Panc1 (cell line): ENCODE measurements at places on chromosomes 2 and 18.

- no peak for DNase-seq
Measured at GRCh38 chr2:45237128-45237527, 227.9 kb upstream of the SIX2 start.

DNA sequence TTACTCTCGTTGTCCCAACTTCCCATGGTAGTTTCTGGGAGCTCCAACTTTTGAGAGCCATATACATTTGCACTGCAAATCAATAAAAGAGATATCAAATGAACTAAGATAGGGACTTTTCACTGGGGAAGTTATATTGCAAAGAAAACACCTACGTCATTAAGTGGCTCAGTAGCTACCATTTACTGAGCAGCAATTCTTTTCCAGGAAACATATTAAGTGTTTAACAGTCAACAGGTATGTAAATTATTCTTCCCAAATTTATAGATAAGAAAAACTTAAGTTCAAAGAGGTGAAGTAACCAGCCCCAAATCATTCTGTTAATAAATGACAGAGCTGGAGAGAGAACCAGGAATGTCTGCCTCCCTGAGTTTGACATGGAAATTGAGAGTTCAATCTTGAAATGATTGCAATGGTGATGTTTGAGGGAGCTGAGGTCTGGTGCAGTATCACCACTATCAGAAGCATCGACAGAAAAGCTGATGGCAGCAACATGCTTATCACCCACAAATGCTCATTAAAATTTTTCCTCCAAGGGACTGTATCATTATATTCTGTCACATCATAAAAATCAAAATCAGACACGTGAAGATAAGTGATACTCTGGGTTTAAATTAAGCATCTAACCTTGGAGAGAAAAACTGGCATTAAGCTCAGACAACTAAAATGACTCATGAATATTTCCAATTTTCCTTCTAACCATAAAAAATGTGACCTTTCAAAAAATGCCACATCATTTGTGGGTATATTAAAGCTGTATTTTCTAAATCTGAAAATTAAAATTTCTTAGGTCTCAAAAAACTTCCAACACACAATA, 43.4 kb downstream of the GAREM1 start:
- DNase-seq: no peak

DNA sequence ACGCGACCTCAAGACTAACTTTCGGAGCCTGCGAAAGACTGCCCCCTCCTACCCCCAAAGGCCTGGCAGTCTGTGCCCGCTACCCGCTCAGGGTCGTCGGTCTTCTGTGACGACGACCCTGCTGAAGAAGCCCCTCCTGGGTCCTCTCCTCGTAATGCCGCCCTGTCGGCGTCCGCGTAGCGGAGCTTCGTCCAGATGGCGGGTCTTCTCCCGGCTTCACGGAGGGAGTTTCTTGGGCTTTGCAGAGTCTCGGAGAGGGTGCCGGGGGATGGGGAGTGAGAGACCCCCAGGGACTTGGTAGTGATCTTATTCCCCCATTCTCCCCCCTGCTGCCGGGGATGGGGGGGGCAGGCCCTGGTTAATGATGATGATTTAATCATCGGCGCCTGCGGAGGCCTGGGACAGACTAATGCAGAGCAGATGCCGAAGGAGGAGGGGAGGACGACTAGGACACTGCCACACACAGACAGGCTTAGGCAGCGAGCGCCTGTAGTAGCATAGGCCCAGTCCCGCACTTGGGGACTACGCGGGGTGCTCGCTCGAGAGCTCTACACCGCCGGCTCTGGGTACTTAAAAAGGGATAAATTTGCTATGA, 528 bp upstream of the PCGF1 start:
- no peak for DNase-seq

DNA sequence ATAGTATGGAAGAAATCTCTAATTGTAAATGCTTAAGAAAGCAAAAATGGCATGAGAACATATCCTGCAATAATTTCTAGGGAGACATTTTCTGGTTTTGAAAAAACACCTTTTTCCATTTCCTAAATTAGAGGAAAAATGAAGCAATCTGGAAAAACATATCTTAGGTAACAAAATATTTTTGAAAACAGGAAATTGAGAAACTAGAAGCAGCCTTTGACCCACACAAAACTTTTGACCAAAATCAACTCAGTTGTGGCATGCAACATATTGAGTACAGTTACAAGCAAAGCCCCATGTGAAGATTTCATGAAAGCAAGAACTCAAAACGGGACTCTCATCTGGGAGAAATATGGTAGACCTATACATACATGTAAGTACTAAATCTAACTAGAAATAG, 28.6 kb upstream of the CHAC2 start:
- DNase-seq: no peak

DNA sequence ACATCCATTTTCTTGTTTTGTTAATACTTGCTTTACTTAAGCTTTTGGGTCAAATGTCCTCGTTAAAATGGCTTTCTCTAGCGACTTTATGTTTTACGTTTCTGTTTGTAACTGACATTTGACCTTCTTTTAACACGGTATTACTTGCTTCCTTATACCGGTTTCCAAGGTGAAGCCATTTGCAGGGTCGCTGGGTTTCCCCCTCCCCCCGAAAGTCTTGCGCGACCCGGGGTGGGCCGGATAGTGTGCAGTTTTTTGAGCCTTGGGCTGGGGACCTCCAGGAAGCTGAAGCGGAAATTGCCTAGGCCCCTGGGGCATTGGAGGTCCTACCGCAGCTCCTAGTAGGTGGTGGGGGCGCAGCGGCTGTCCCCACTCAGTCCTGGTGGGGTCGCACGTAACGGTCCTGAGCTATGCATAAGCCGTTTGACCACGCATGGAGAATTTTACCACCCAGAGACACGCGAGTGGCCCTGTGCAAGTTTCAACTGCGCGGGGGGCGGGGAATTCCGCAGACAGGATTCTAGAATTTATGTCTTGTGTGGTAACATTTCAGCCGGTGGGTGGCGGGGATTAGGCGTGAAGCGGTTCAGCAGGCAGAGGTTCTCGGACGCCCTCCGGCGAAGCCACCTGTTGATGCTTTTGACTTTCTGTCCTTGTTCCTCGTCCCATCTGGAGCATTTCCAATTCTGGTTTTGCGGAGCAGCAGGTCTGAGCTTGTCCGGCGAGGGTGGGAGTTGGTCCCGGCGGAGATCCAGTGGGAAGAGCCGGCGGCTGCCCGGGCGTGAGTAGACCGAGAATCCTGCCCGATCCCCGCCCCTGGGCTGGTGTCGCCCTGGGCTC, 2.4 kb downstream of the CFLAR start:
- DNase-seq: peak; percentile 73
